ENCODE measurements at places on chromosomes 4 and X. TPM values are rescaled to one million over a fixed set of nuclear protein-coding genes. Genes with fewer than 3 reads are reported as not detected.

DNA sequence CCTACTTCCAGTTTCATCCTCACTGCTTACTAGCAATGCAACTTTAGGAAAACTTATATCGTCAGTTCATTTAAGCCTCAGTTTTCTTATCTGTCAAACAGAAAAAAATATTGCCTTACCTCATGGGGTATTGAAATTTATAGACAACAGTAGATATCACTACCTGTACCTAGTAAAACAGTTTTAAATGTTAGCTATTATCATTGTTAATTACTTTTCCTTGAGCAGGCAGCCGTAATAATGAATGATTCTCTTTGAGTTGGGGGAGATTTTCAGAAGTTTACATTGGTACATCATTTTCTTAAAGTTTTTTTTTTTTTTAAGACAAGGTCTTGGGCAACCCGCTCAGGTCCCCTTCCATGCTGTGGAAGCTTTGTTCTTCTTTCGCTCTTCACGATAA, 71.7 kb upstream of the BMPR1B start:
- no peak for DNase-seq

Gene BTC
- not detected for total RNA-seq

Gene MAGEA3
- total RNA-seq = not detected

Gene DCHS2
- total RNA-seq = not detected

Gene CXCL6
- not detected for total RNA-seq

DNA sequence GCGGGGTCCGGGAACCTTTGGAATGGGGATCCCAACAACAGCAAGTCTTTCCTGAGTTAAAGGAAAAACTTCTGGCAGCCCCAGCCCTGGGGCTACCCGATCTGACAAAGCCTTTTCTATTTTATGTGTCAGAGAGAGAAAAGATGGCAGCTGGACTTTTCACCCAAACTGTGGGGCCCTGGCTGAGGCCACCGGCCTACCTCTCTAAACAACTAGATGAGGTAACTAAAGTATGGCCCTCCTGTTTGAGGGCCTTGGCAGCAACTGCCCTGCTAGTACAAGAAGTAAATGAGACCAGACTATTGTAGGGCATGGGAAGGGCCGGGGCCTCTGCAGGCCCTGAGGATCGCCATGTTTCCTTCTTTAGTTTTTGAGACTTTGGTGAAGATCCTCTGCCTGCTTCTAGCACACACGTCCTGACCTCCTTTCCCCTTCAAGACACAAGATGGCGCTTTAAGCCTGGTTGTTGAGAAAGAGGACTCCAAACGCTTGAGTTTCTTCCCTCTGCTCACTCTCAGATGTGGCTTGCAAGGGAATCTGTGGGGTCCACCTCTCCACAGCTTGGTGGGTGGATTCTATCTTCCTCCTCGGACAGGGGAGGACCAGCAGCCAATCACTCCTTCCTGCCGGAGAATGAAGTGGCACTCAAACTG, 18.5 kb upstream of the DRD5 start:
- DNase-seq = peak; percentile 69

- DNase-seq = no peak
Measured at GRCh38 chrX:22699581-22700091, 300.1 kb upstream of the DDX53 start.

Gene MAGEB2
- not detected for total RNA-seq

Gene ZFX
- total RNA-seq = 44.5 TPM

GRCh38 chr4:42391355-42391664, 6.0 kb upstream of the SHISA3 start:
- no peak for DNase-seq

DNA sequence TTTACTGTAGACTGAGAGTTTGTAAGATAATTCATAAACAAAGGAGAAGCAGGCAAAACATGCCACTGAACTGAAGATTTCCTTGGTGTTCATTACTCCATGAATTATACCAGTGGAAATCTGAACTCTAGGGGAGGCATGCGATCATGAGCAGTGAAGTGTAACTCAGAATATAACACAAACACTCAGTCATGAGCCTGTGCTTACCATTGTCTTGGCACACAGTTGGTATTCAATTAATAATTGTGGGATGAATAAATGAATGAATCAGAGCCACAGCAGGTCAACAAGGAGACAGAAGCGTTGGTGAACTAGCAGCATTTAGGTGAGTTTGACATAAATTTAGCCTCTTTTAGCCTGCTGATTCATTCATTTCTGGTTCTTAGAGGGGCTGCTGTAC, 263.5 kb upstream of the DKK2 start:
- DNase-seq = no peak

GRCh38 chr4:6719611-6720179, 3.7 kb downstream of the BLOC1S4 start:
- no peak for DNase-seq

Gene FAM114A1
- total RNA-seq = 0.60 TPM

DNA sequence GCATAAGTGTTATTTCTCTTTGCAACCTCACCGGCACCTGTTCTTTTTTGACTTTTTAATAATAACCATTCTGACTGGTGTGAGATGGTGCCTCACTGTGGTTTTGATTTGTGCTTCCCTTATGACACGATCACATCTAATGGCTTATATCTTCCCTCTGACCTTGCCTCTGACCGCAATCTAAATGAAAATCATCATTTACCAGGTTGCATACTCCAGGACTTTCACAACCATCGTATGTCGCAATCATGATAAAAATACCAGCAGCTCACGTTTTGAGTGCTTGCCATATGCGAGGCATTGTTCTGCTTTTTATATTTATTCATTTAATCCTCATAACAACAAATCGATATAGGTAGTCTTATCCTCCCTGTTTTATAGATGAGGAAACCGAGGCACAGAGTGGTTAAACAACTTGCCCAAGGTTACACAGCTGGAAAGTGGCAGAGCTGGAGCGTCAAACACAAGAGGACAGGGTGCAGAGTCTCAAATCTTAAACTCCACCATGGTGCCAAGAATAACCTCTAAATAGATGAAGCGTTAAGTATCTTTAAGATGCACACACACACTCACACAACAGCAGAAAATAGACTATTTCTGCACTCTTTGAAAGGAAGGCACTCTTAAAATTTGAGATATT, 102.2 kb downstream of the SEL1L3 start:
- DNase-seq = no peak

- DNase-seq = no peak
Measured at GRCh38 chr4:138051157-138051556, 191.0 kb downstream of the SLC7A11 start.

- no peak for DNase-seq
Measured at GRCh38 chr4:165415910-165416309, 37.1 kb downstream of the CPE start.

DNA sequence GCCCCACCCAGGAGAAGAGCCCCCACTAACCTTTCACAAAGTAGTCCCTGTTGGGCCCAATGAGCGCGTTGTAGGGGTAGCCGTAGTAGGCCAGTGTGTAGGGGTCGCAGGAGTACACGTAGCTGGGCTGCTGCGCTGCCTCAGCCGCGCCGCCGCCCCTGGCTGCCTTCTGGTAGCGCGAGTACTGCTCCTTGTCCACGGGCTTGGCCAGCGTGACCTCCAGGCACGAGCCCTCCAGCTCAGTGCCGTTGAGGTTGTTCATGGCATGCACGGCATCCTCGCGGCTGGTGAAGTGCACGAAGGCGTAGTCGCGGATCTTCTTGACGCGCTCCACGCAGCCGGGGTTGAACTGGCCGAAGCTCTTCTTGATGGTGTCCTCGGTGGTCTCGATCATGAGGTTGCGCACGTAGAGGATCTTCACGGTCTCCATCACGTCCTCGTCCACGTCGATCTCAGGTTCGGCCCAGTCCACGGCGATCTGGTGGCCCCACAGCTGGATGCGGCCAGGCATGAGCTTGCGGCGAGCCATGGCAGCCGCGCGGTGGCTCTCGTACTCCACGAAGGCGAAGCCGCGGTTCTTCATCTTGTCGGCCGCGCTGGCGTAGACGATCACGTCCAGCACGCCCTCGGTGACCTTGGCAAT, 102.7 kb downstream of the CHRNA9 start:
- no peak for DNase-seq

Gene SLC7A11
- 1.2 TPM for total RNA-seq

DNA sequence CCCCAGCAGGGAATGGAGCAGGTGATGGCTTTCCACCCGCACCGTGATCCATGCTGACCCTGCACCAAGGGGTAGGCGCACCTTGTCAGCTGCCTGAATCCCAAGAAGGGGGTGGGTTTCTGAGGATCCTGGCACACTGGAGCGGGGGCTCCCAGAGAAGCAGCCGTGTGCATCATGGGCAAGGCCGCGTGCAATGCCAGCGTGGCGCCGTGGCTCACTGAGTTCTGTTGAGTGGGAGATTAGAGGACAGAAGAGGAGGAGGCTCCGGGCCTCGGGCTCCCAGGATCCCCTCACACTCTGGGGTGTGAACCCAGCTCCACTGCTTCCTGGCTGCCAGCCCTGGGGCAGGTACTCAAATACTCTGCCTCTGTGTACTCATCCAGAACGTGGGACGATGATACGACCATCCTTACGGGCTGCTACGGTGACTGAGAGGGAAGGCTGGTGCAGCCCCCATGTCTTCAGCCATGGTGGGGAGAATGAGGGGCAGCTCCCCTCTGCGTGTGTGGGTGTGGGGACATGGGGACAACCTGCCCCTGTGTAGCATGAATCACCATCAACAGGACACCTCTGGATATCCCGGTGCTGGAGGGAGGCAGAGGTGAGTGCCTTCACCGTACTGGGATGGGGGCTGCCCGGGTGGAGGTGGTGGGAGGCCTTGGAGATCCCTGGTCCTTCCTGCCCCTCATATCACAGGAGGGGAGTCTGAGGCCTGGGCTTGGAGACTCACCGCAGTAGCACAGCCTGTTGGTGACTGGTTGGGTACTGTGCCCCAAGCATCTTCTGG, 52.6 kb downstream of the CPZ start:
- DNase-seq = no peak

Gene SOD3
- not detected for total RNA-seq

Gene TAF7L
- 0.13 TPM for total RNA-seq

GRCh38 chr4:986879-987623, at the start of gene IDUA:
IDUA (plus strand) TSS chr4:987044; CDS start chr4:987085, 41 bp downstream.
- peak; percentile 89 for DNase-seq

DNA sequence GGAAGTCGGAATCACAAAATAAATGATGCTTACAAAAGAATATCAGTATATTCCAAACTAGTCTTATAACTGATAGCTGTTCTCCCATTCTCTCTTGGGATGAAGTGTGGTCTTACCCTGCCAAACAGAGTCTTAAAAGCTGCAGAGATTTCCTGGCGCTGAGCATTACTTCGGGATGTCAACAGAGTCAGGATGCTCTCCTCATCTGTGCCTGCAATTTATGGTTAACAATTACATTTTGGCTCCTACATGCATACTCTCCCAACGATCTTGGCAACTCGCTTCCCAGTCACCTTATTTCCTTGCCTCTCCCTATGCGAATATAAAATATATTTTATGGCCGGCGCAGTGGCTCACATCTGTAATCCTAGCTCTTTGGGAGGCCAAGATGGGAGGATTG, 12.2 kb downstream of the ANXA5 start:
- no peak for DNase-seq

DNA sequence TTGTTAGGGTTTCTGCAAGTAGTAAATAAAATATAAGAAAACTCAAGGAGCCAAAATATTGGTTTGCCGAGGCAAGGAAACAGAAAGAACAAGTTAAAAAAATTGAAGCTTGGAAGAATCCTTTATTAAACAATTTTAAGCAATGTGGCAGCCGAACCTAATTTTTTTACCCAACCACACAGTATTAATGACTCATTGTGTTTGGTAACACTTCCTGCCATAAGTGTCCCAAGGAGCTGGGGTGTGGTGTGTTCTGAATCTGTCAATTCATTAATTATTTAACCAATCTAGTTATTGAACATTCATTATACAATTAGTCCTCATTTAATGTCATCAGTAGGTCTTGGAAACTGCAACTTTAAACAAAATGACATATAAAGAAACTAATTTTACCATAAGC, 19.3 kb upstream of the CPE start:
- DNase-seq = no peak

GRCh38 chr4:83629945-83630721, 94.2 kb downstream of the GPAT3 start:
- no peak for DNase-seq

- no peak for DNase-seq
Measured at GRCh38 chr4:41360921-41361793, 104.4 kb downstream of the UCHL1 start.

DNA sequence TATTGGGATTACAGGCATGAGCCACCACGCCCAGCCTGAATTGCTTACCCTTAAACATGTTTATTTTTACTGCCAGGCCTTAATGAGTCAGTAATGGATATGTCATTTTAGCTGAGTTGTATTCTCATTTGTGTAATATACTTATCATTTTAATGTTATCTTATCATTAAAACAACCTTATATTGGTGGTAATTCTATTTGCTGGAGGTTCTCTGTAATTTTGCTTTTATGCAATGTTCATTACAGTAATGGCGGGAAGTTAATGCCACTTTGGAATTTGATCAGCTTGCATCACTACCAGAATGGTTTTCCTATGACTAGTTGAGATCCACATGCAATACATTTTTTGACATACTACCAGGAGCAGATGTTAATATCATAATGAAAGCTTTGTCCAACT, 6.3 kb upstream of the PGAM4 start:
- DNase-seq = no peak

Gene MAGEA1
- total RNA-seq = not detected

GRCh38 chrX:106177106-106177981, 9.2 kb downstream of the PWWP3B start:
- DNase-seq = no peak

DNA sequence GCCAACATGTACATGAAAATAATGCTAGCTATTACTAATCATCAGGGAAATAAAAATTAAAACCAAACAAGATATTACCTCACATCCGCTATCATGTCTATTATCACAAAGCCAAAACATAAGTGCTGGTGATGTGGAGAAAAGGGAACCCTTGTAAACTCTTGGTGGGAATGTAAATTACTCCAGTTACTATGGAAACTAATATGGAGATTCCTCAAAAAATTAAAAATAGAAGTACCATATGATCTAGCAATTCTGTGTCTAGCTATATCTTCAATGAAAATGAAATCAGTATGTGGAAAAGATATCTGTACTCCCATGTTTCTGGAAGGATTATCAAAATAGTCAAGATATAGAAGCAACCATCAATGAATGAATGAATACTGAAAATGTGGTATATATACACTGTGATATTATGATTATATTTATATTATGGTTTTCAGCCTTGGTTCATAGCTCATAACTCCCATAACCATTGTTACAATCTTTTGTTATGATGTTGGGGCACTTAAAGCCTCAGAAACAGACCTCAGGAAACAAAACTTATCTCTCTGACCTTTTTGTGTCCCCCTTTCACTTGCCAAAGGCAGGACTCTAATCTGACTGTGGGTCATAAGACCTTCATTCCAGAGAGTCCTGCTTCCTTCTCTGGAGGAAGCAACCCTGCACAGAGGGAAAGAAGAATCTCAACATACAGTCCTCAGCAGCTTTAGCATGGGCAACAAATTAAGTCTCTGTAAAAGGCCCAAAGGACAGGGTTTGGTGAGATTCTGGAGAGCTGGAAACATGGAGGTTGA, 933.2 kb downstream of the ADGRL3 start:
- no peak for DNase-seq

Gene F11
- not detected for total RNA-seq

- no peak for DNase-seq
Measured at GRCh38 chr4:12359420-12359819, 930.7 kb upstream of the HS3ST1 start.

Measured in activated CD8-positive, alpha-beta T cell treated with anti-CD3 and anti-CD28 coated beads, Interleukin-2, amount 10 ng/mL, durations not matched to agents 7 days and 5 days (primary cell).